Myocyte (in vitro differentiated cells): ENCODE measurements at places on chromosomes 1 and 21.

DNA sequence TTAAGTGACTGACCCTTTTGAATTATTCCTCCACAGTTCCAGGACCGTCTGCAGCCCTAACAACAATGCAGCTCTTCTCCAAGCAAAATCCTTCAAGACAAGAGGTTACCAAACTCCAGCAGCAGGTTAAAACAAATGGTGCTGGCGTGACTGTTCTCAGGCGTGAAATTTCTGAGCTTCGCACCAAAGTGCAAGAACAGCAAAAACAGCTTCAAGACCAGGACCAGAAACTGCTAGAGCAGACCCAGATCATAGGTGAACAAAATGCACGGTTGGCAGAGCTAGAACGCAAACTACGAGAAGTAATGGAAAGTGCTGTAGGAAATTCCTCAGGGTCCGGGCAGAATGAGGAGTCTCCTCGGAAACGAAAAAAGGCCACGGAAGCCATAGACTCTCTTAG is 25.7 kb upstream of the DEGS1 start:
- DNase-seq = no peak

DNA sequence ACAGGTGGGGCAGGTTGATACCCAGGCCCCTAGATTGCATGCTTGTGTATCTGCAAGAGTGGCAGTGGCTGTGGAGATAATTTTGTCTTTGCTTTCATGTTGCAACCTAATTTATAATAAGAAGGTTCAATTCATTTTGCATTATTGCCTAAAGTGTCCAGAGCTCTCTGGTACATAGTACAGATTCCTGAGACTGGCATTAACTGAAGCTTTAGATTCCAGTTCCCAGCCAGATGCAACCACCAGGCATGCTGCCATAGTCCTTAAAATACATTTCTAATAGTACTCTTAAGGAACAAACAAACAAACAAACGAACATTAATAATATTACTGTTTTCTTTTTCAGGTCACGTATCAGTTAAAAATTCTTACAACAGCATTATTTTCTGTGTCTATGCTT is 36.9 kb downstream of the SLC35A3 start:
- DNase-seq = no peak

DNA sequence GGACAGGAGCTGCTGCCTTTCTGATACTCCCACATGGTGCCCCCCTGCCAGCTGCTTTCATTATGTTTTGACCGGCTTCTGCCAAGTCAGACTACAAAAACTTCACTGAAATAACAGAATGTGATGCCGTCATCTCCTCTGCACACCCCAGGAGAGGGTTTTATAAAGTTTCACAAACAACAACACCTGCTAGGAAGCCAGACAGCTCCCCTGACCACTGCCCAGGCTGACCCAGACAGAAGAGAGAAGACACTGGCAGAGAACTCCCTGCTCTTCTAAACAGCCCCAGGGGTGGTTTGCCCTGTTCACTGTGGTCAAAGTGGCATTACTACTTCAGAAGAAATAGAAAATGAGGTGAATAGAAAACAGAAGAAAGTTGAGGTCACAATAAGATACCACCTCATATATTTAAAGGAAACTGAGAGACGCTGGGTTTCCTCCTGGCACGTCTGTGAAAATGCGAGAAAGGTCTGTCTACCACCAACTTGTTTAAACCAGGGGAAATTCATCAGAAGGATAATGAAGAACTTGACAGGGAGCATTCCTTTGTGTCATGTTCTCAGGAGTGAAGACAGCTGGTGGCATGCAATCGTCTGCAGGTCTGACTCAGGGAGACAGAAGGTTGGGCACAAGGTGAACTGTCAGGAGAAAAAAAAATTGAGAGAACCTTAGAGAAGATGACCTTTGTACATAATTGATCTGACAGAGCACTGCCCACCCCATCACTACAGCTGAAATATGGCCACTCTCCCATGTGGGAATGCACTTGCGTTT is 119.0 kb upstream of the NFIA start:
- DNase-seq = peak; percentile 83

DNA sequence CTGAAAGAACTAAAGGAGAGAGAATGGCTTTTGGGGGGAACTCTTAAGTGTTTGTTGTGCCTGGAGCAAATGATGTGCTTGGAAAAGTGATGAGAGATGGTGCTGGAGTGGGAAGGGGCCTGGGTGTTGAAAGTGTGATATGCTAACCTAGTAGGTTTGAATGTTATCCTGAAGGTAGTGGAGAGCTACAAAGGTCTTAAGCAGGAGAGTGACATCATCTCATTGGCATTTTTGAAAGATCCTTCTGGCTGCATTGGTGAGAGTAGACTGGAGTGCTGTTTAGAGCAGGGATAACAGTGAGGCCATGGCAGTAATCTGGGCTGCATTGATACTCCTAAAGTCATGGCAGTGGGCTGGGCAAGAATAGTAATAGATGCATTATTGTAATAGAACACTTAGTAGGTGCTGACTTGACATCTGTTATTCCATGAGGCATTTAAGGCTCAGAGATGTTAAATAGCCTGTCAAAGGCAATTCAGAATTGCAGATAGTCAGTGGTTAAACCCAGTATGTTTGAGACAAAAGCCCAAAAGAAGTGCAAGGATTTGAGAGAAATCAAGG is 44.5 kb downstream of the MDM4 start:
- DNase-seq = peak; percentile 52

DNA sequence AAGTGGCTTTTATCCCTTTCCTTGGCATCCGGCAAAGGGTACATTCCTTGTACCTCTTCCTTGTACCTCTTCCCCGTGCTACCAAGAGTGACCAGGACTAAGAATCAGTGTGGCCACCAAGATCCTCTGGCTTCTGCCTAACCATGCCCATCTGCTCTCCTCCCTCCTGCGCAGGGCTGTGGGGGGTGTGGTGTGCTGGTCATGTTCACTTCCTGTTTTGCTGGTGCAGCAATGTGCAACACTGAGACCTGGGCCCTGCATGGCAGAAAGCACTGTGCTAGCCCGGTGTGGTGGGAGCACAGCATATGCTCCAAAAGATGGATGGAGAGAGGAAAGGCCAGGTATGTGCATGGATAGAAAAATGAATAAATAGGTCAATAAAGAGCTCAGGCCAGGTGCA is 33.3 kb upstream of the TENT5C start:
- no peak for DNase-seq

DNA sequence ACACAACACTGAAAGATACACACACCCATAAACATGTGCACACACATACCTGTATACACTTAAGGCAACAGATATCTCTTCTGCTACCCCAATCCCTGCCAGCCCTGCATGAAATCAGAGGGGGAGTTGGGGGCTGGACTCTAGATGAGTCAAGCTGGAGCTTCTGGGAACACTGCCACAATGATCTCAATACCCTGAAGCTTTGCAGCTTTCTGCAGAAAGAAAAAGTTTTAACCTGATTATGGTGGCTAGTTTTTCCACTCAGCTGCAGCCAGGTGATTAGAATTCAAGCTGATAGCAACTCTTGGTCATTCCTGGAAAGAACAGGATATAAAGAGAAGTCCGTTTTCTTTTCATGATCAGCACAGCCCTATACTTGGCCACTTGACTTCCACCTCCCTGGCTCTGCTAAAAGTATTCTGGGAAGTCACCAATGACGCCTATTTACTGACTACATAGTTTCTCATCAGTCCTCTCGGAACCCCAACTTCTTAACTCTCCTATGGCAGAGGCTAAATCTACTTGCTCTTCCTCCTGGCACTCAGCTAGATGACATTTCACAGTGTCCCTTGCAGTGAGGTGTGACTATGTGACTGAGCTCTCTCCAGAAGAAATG is 20.7 kb upstream of the DNASE2B start:
- peak; percentile 42 for DNase-seq

- DNase-seq = no peak
These were observed 29.8 kb upstream of the NFIA start for GRCh38 chr1:61052395-61053225.

- DNase-seq = no peak
These were observed 655.0 kb upstream of the NCAM2 start for GRCh38 chr21:20343186-20343585.

DNA sequence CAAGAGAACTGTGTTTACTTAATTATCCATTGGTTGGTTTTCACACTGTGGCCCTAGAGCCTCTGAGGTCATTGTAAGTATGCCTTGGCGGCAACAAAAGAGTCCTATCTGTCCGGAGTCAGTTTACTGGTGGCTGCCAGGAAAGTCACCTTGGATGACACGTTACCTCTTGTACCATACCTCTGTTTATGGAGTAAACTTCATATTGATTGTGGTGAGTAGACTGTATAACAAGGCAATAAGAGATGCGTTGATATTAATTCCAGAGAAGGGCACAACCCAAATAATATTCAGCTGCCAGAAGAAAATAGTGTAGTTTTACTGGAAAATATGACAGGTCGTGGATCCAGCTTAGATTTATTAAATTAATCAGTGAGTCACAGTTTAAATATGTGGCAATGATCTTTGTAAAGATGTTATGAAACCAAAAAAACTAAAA is 20.4 kb upstream of the KIF14 start:
- DNase-seq = no peak

DNA sequence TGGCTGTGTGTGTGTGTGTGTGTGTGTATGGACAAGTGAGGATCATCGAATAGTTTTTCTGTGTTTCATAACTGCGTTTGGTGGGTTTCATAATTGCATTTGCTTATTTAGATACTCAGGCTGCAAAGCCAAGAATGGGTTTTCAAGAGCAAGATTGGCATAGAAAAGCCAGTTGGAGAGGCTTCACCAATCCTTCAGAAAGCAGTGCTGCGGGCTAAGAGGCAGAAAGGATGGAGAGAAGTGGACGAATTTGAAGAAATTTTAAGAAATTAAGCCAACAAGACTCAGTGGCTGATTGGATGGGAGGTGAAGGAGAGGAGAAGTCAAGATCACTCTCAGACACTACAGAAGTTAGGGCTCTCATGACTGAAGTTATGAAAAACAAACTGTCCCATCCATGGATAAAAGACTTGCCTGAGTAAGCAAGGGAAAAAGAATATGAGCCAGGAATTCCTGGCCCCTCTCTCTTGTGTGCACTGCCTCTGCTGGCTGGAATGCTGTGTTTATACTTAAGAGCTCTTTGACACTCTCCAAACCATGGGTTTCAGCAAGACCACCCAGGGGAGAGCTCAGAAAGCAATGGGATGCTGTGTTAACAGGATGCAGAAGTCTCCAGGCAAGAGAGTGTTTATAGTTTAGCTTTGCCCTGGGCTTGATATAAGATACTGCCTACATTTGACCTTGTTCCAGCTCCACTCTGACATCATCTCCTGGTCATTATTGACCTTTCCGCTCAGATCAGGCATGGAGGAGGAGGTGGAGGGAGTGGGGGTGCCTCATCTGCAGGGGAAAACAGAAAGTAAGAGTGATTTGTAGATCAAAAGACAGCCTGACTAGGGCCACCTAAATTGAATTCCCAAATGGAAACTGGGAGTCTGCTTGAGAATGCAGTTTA is 232.0 kb upstream of the PLXNA2 start:
- DNase-seq = no peak

DNA sequence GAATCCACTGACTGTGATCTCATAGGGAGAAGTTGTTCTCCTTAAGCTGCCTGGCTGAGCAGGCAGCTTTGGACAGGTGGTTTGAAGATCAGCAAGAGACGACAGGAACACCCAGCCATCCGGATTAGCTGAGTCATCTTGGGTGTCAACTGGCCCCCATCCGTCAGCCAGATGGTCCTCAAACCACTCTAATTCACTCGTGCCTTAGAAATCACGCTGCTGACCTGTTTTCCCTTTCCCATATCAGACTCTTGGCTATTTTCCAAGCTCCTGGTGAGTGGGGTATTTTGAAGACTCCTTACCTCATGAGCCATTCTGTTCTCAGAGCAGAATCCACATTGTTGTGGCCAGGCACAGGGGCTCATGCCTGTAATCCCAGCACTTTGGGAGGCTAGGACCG is 149.1 kb upstream of the L1TD1 start:
- DNase-seq = peak; percentile 79

DNA sequence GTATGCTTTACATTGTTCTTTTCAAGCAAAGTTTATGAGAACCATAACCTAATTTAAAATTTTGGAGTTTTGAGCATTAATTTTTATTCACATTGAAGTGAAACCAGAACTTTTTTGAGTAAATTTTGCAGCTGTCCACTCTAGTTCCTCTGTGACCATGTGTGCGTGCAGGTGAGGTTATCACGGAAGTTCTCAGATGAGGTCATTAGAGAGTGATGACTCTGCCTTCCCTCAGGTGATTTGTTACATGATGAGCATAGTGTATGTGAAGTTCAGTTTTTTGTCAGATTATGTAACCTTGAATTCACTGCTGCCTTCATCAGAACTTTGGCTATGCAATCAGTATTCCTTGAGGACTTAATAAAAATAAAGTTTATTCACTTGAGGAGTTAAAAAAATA is 828.2 kb downstream of the ADGRL2 start:
- DNase-seq = no peak

GRCh38 chr1:74504933-74505512 is 7.4 kb downstream of the LRRC53 start:
- no peak for DNase-seq

DNA sequence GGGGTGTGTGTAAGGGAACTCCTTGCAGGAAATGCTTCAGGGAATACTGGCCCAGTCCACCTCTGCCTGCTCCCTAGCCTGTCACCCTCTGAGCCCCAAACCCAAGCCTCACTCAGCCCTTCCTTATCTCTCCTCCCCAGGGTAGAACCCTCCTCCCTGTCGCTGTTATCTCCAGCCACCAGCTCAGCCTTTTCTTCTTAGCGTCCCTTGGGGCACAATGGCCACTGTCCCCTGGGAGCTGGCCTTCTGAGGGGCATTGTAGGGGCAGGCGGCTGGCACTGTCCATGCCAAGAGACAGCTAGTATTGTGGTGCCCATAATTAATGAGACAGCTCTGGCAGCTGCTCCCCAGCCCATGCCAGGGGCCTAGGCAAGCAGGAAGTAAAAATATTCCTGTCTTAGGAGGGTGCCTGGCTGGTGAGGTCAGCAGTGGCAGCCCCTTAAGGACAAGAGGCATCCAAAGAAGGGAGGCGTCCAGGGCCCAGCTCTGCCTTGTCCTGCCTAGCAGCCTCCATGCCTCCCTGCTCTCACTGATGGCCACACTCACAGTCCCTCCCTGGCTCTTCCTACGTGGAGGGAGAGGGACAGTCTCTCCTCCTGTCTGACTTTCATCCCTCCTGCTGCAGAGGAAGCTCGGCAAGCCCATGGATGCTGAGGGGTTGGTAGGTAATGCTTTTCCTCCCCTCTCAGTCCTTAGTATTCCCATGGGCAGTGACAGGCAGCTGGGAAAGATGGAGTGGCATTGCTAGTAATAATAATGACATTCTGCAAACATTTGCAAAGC is 37.5 kb downstream of the KCNQ4 start:
- peak; percentile 95 for DNase-seq

DNA sequence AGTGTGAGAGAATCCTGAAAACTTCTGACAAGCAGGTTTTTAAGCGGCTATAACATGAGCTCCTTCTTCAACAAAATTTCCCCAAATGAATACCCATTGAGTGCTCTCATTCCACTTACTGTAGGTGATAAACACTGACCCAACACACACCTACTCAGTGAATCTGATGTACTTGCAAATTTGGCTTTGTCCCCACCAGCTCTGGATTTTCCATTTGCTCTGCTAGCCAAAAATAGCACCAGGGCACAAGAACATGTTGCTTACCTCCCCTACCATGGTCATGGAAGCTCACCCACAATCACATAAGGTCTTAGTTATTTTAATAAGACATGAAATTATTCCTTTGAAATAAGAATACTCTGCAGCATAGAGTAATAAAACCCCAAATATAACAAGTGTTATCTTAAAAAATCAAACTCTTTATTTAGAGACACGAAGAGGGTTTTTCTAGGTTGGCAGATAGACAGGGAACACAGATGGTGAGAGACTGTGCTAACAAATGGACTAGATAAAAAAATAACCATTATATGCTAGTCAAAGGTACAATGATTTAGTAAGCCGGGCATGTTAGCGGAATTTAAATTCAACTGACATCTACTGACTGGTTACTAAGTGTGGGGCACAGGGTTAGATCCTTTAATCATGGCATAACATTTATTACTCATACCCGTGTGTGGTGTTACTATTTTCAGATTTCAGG is 291.9 kb downstream of the KCNH1 start:
- DNase-seq = peak; percentile 59
